ENCODE measurements at places on chromosomes 1 and 21.

- DNase-seq: peak; percentile 38
Observed at GRCh38 chr1:28927648-28928313, 13.4 kb downstream of the EPB41 start.

DNA sequence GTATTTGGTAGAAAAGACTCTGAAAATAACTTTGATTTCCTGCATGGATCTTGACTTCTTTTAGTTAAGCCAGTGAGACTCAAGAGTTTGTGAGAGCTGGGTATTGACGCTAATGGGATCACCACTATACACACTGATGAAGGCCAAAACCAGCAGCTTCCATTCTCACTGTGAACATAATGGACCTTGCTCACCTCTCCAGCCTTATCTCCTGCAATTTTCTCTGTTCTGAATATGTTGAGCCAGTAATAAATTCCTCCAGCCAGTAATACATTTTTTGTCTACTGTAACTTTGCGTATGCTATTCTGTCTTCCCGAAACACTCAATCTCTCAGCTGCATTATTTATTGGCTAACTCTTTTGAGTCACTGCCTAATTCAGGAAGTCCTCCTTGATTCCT, 111.6 kb upstream of the PPP2R5A start:
- no peak for DNase-seq

DNA sequence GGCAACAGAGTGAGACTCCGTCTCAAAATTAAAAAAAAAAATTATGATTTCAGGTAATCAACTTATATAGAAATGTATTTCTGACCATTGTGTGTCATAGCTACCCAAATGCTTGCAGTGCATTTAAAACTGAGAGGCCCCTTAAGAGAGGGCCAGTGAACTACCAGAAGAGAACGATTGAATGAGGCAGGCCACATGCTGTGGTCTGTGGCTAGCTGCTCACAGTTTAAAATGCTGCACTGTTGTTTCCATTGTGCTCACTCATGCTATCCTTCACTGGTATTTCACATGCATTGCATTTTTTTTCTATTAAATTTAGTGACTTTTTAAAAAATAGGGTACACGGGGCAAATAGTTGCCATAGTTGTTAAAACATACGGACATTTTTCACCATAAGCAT, 26.0 kb downstream of the CHML start:
- DNase-seq: no peak

GRCh38 chr1:162488219-162488618, 9.4 kb upstream of the UHMK1 start:
- no peak for DNase-seq

GRCh38 chr1:44553771-44554170, 120.5 kb downstream of the TMEM53 start:
- DNase-seq: no peak

DNA sequence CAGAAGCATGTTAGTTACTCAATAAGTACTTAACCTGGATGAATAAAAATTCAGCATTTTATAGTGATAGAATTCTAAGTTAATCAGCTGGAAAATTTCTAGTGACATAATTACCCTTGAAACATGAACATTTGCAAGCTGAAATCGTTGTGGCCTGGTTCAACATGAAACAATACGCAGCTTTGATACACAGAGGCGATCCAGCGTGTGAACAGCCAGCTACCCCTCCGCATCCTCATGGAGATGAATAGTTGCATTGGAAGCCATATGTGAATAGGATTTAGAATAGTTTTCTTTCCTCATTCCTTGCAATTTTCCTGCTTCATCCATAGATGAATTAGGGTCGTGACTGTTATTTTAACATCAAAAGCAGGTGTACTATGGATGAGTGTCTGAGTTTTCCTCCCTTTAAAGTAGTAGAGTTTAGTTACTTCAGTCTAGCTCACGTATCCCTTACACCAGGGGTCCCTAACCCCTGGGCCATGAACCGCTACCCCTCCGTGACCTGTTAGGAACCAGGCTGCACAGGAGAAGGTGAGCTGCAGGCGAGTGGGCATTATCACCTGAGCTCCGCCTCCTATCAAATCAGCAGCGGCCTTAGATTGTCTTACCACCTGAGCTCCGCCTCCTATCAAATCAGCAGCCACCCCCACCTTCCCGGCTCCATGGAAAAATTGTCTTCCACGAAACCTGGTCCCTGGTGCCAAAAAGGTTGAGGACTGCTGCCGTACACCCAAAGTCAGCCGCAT, 6.2 kb upstream of the TARBP1 start:
- no peak for DNase-seq

GRCh38 chr21:34024374-34024693, 49.0 kb upstream of the MRPS6 start:
- no peak for DNase-seq

DNA sequence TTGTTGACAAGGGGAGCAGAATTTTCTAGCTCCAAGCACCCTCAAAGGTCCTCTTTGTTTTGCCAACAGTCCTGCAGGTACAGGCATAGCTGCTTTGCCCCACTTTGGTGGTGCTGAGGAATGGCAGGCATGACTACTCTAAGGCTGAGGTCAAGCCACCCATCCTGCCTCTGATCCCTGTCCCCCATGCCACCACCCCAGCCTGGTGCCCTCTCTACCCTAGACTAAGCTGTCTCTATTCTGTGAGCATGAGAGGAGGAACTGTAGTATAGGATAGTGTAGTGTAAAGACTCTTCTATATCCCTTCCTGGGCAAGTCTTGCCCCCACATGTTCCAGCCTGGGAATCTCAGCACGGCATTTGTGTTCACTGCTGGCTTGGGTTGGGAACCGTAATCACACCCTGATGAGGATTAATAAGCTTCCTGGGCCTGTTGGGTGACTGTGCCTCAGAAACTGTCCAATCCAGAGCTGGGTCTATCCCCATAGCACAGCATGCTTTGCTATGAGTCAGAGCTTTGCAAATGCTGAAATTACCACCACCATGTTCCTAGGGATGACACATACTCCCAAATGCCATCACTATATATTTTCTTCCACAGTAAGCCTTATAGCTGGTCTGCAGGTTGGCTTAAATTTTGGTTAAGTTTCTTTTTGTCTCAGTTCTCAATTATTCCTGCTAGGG, 105.7 kb upstream of the PPP2R5A start:
- no peak for DNase-seq

DNA sequence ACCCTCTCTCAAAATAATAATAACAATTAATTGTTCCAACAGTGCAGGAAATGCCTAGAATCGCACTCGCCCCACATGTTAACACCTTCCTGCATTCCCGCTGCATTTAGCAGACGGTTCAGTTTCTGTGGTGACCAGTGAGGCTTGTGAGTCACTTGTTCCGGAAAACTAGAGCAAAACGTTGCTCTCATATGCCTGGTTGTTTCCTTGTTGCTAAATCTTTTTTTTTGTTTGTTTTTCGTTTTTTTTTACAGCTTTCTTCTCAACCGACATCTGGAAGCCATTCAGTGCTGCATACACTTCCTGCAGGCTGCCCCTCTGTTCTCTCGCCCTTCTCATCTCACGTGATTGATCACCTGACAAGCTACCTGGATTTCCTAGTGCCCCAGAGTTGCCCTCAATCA, 56.9 kb upstream of the TMPRSS2 start:
- no peak for DNase-seq

DNA sequence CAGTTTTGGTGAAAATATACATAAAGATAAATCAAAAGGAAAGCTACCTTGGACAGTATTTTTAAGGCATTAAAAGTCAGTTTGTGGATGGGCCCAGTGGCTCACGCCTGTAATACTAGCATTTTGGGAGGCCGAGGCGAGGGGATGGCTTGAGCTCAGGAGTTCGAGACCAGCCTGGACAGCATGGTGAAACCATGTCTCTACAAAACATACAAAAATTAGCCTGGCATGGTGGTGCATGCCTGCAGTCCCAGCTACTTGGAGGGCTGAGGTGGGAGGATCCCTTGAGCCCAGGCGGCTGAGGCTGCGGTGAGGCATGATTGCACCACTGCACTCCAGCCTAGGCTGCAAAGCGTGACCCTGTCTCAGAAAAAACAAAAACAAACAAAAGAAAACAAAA, 1253.8 kb downstream of the MRPL39 start:
- DNase-seq: no peak

DNA sequence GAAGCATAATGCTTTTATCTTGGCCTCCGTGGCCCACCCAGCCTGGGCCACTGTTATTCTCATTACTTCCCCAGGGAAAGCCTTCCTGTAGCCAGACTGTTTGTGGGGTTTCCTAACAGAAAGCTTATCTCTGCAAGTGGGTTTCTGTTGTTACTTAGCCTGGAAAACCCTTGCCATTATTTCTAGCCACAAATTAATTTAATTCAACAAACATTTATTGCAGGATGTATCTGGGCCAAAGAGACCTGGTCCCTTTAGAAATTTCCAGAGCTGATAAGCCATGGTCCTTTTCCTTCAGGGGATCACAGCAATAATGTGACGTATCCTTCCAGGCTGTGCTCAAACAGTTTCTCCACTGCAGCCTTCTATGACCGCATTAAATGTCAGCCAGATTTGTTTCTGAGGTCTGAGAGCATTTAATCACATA, 20.9 kb downstream of the TNN start:
- no peak for DNase-seq
